Stimulated activated CD4-positive, alpha-beta T cell treated with anti-CD3 and anti-CD28 coated beads, Interleukin-4, amount 100 ng/mL, for 1 hour (primary cell): ENCODE measurements at places on chromosomes 7 and 10.

DNA sequence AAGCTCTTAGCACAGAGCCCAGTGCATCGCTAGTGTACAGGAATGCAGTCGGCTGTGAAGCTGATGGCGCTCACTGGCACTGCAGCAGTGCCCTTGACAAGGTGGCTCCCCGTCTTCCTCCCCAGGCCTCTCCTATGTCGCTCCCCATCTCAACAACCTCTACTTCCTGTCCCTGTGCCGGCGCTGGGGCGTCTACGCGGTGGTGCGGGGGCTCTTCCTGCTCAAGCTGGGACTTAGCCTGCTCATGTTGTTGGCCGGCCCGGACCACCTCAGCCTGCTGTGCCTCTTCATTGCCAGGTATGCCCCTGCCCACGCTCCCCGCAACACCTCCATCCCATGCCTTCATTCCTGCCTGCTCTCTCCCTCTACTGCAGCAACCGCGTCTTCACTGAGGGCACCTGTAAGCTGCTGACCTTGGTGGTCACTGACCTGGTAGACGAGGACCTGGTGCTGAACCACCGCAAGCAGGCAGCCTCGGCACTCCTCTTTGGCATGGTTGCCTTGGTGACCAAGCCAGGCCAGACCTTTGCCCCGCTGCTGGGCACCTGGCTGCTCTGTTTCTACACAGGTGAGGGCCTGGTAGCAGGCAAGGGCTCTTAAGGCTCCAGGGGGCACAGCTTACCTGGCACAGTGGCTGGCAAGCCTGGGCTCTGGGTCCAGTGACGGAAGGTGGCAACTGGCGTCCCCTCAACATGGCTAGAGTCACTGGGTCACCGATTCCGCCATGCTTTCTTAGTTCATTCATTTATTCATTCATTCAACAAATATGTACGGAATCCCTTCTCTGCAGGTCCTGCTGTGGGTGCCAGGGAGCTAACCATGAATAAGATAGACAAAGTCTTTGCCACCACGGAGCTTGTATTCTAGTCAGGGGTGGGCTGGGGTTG lies 22.3 kb upstream of the C10orf95 start:
- DNase-seq, result peak; percentile 13

- DNase-seq, result no peak
These were observed 48.5 kb downstream of the MYL10 start for GRCh38 chr7:101580596-101580995.

GRCh38 chr10:1686491-1686749 lies 50.9 kb downstream of the ADARB2 start:
- DNase-seq, result no peak

GRCh38 chr7:4091767-4092166 lies 590.3 kb upstream of the FOXK1 start:
- no peak for DNase-seq

DNA sequence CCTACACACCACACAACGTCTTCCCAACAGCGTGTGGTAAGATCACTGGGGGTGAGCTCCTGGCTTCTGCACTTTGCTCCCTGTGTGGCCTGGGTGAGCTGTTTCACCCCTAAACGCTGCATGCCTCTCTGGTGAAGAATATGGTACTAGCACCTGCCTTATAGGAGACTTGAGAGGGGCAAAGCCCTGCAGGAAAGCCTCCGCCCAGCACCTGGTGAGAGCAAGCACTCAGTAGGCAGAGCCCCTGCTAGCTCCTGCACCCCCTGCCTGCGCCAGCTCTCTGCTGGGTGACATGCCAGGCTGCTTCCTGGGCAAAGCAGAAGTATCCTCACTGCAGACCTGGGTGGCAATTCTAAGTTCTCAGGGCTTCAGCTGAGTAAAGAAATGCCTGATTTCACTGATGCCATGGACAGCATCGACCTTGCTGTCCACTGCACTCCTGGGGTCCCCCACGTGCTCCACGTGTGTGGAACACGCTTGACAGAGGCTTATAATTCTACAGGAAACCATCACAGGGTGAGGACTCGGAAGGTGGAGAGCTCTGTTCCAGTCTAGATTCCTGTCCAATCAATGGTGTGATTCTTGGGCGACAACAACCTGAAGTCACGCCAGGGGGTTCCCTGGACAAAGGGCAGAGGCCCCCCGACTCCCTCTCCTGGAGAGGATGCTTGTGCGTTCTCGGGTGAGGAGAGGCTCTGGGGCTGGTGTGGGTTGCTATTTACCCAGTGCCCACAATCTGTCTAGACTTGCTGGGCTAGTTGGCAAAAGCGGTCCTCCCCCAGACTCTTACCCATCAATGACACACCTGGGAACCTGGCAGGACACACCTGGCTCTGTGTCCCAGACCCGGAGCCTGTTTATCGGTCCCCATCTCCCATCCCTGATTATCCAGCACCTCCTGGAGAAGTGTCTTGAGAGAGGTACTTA lies 5.0 kb upstream of the CALML5 start:
- DNase-seq, result no peak

DNA sequence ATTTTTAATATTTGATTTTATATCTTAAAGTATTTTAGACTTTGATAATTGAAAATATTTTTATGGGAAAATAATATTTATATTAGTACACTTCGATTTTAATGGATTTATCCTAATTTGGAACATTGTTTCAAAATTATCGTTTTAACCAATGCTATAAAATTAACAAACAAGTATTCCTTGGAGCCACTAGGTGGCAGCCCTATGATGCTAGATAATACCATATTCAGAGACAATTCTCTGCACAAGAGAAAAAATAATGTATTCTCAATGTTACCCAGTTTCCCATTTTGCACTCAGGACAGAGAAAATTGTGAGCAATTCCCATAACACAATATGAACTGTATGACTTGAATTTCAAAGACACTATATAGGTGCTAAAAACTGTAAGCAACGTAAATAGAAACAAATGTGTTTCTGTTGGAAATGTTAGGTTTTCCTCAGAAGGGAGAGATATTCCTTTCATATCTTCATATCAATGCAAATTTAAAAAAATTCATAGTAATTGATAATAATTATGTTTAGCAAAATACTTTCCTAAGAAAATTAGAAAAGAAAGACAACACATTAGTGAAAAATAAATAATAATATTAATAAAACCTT lies 237.8 kb downstream of the SEMA3E start:
- DNase-seq, result no peak

DNA sequence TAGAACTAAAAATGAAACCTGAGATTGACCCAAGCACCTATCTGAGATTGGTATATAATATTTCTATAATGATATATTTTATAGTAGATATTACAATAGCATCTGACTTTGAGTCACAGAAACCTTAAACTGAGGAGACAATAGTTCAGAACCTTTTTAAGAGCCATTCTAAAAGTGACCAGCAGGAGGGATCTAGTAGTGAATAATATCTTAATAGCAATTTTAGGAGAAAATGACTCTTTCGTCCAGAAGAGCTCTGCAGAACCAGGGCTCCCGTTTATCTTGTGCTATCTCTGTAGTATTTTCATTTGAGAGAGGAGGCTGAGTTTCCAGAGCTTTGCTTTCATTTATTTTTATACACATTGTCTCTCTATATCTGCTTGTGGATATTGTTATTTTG lies 68.1 kb downstream of the PODXL start:
- no peak for DNase-seq

DNA sequence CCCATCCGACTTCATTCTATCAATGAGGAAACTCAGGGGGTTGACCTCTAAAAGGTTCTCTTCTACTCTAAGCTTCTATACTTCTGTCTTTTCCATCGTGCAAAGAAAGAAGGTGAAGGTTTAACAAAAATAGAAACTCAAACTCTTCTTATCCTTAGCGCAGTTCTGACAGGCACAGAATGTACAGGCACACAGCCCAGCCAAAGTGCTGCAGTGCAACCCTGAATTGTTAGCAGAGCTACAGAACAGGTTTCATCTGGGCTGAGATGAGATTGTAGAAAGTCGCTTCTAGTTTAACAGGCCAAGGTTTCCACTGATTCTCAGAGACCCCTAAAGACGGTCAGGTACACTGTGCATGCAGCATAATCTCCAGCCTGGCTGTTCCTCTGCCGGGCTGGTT lies 79.3 kb upstream of the AFAP1L2 start:
- DNase-seq, result no peak
